Sigmoid colon (tissue), 7 donors: ENCODE measurements at places on chromosomes 3 and 15.
A peak's percentile ranks its signal among the peaks of the same experiment; 100 is the strongest.

DNA sequence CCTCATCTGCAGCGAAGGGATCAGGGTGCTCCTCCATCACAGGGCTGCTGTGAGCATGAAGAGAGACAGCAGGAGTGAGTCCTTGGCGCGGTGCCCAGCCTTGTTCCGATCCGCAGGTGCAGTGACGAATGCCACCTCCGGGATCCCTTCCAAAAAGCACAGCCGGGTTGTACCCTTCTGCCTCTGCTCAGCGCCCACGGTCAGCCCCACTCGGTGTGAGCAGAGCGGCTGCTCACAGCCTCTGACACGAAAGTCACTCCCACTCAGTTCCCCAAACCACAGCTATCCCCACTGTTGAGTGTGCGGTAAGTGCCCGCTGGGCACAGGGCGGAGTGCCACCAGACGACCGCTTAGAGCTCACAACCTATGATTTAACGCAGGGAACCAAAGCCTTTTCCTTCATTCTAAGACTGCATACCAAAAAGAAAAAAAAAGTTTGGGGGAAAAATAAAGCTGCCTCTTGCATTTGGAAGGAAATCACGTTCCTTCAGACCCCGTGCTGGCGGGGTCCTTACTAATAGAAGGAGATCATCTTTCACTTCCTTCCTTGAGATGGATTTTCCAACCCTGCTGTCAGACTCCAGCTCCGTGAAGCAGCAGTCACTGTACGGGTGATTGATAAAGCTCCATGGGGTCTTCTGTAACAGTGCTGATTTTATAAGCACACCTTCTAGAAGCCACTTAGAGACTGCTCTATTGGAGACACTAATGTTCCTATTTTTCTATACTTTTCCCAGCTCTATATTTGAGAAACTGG, 34.7 kb upstream of the TUBGCP5 start:
- no peak for DNase-seq

DNA sequence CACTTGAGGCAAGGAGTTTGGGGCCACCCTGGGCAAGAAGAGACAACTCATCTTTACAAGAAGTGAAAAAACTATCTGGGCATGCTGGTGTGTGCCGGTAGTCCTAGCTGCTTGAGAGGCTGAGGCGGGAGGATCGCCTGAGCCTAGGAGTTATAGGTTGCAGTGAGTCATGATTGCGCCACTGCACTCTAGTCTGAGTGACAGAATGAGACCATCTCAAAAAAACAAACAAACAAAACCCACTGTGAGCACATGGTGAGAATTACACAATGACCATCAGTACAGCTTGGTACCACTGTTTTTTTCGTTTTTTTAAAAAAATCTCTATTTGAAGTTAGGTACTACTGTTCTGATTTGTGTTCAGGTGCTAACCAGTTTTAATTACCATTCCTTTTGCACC, 13.6 kb downstream of the VPS39 start:
- no peak for DNase-seq

- no peak for DNase-seq
Measured at GRCh38 chr15:59616379-59616778, 4.8 kb downstream of the GCNT3 start.

- no peak for DNase-seq
Measured at GRCh38 chr3:126304704-126305103, 52.5 kb downstream of the KLF15 start.

DNA sequence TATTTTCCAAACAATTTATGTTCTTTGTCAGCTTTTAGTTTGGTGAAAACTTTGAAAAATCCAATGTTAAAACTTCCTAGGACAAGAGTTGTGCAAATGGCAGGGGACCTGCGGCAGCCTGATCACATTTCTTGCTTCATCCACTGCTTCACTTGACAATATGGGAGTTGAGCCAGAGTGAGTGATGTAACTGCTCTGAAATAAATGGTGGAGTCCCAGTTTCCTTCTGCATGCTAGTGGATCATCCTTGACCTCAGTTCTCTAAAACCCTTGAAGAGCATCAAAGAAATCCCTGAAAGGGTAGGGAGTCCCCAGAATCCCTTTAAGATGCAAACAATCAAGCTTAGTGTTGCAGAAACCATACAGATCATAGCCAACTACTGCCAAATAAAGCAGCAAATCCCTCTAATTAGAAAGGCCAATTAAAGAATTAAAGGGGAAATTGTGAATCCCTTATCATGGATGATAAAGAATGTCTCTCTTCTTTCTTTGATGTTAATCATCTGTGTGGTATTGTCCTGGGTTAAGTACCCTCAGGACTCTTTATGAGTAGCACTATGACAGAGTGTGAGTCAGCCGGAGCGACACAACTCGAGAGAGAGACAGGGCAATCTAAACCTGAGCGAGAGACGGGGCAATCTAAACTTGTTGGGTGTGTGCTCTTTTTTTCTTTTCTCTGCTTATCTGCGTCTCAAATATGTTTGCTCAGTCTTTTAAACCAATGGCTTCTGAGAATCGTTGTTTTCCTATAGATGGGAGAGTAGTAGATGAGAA, 41.8 kb upstream of the GAP43 start:
- no peak for DNase-seq

DNA sequence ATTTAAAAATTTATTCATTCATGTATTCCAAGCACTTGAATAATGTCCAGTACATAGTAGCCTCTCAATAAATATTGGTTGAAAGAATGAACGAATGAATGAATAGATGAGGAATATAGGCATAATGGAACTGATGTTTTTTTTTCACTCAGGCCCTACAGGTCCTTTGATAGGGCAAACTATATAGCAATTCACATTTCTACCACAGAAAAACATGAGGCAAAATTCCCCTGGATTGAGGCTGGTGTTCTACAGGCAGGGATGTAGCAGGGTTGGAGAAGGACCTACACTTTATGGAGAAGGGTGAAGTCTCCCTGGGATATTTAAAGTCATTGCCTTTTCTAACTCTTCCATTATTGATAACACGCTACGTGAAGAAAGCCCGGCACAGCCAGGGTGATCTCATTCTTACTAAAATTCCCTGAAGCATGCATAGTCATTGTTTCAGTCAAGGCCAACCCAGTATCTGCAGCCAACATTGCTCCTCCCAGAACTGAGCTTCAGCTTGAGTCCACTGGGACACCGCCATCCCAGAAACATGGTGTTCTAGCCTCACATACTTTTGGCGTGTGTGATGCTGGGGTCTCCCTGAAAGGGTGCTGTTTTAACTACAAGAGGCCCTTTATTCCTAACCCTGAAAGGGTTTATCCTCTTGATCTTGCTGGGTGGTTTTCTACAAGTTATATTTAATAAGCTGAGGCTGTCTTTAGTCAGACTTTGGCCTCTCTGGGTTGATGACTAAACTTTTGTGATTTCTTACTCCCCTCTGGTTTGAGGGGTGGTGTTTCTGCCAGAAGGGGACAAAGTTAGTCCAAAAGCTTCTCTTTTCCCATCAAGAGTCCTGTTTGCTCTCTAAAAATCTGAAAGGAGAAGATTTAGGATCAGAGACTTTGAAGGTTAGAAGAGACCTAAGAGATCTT, 25.9 kb upstream of the FBN1 start:
- DNase-seq, result peak; percentile 89

GRCh38 chr3:107284612-107285011, 92.6 kb upstream of the CCDC54 start:
- DNase-seq, result no peak

GRCh38 chr3:143793971-143794370, 54.3 kb downstream of the SLC9A9 start:
- DNase-seq, result no peak

- DNase-seq, result no peak
Measured at GRCh38 chr15:99403597-99403996, 152.3 kb downstream of the LRRC28 start.

DNA sequence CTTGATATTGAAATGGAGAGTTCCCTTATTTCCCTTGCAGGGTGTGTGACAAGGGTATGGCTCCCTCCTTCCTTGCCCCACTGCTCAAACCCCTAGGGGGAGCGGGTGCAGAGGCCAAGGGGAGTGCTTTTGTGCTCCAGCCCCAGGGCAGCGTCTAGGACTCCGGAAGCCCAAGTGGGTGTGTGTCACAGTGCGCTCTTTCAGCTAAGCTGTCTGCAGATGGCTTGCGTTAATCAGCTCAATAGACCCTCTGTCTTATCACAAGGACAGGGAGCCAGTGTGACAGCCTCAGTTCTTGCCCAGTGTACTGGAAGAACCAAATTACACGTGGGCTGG, 523.6 kb upstream of the LMCD1 start:
- DNase-seq, result no peak

DNA sequence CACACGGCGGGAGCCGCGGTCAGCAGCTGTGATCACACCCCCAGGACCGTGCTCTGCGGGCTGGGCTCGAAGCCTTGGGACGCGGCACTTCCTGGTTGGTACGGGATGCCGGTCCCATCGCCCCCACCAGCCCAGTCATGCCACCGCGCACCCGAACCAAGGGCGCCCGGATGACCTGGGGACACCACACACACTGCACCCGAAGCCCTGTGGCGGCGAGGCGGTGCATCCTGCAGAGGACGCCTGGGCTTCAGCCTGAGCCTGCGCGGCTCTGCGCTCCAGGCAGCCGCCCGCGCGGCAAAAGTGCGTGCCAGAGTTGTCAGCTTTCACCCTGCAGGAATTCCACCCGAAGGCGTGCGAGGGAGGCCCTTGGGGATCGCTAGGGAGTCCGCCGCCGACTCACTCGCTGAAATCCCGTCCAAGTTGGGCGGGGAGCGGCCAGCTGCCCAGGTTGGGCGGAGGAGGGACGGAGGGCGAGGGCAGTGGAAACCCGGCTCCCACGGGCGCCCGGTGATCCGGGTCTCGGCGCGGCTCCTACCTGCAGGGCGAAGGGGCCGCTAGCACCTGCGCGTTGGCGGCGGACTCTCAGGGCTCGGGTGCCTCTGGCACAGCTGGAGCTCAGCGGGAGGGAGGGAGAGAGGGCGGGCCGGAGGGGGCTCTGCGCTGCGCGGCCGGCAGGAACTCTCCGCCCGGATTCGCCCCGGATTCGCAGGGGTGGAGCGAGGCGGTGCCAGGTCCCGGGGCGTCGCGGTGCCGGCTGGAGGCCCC, at the start of gene PLD1:
Gene PLD1 (minus strand): TSS at position 623 of the 768 bp plus-strand sequence. CDS start 72,432 bp downstream, outside the sequence.
- DNase-seq, result peak; percentile 94

DNA sequence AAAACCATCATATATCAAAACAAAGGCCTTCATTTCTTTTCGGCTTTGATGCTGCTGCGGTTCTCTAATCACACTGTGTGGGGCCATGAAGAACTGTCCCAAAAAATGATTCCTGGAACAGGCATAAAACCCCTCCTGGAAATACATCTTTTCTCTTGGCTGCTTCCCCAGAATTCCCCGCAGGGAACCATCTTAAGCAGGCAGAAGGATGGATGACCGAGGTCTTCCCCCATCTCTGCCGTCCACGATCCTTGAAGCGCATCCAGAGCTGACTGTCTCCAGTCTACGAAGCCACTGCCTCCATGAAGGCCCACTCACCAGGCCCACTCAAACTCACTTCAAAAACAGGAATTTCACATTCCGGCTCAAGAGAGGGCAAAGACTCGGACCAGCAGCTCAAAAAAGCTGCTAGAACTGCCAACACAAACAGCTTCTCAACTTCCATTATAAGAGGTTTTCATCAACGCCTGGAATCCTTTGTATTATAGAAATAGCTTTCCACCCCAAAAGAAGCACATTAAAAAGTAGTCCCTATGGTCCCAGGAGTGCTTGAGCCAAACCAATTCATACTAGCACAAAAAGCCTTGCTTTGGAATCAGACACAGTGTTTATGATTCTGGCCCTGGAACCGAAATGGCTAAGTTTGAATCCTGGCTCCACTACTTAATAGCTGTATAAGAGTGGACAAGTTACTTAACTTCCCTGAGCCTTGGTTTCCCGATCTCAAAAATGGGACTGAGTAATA, 487.5 kb upstream of the WNT5A start:
- DNase-seq, result no peak

DNA sequence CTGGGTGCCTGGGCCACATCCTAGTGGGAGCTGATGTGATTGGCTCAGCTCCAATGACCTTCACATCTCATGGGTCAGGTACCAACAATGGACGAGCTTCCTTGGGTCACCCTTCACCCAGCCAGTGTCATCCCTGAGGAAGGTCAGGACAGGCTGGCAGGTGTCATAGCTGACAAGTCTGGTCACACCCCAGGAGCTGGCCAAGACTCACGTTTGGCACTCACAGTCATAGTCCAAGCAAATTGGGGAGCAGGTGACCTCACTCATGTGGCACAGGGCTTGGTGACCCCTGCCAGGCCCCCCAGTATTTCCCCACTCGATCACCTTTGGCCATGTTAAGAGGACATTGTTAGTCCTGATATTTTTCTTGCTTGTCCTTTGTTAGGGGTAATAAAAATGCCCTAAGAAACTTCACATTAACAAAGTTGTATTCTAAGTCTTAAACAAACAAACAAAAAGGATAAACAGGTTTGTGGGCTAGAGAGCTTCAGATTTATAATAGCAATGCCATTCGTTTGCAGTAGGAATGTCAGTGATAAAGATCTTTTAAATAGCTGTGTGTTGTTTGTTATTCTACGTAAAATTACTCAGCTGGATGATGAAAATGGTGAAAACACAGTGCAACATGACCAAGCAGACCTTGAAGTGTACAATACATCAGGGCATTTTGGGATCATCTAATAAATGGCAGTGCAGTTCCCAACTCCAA, 79.5 kb upstream of the POMGNT2 start:
- DNase-seq, result no peak

DNA sequence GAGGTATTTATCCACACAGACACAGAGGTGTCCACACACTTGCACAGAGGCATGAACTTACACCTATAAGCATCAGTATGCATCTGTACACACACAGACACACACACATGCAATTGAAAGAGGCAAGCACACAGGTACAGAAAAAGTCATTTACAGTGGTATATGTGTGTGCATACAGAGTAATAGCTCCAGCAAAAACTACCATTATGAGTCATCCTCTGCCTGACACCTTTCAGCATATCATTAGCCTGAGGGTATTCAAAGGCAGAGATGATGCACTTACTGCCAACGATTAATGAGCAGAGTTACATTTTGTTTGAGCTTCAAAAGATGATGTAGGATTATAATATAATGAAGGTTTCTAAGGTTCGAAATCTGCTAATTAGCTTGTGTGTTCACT, 100.3 kb upstream of the TPRG1 start:
- DNase-seq, result no peak

DNA sequence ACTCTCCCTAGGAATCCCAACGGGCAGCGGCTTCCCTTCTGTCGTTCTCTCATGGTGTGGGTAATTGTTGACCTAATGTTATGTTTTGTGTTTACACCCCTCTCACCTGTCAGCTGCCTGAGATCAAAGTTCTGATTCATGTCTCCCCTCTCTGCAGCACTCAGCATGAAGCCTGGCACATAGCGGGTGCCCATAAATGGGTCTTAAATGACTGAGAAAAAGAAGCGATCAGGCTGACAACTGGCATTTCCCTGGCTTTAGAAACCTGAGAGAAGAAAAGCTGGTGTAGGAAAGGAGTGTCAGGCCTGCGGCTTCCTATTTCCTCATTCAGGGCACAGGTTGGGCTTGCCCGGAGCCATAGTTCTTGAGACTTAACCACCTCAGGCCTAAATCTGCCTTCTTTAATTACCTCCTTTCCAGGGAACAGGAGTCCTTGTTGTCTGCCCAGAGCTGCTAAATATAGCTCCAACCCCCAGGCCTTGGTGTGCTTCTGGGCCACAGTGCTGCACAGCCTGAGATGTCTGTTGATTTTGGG, 31.8 kb downstream of the LPP start:
- DNase-seq, result no peak
